Femur (tissue), 1 donor: ENCODE measurements at places on chromosomes 11 and 22.
A peak's percentile ranks its signal among the peaks of the same experiment; 100 is the strongest.

- no peak for DNase-seq
Observed at GRCh38 chr22:45094825-45095224, 68.9 kb upstream of the NUP50 start.

- DNase-seq: no peak
Observed at GRCh38 chr11:94046796-94047195, 25.6 kb downstream of the HEPHL1 start.

- no peak for DNase-seq
Observed at GRCh38 chr11:8095371-8095770, 14.4 kb downstream of the TUB start.

GRCh38 chr11:118438314-118438931, 2.1 kb downstream of the KMT2A start:
- DNase-seq: peak; percentile 85

- DNase-seq: no peak
Observed at GRCh38 chr11:61830237-61831105, 2.4 kb downstream of the FADS2 start.

GRCh38 chr11:1936781-1937615, 10.1 kb upstream of the MRPL23 start:
- DNase-seq: no peak

DNA sequence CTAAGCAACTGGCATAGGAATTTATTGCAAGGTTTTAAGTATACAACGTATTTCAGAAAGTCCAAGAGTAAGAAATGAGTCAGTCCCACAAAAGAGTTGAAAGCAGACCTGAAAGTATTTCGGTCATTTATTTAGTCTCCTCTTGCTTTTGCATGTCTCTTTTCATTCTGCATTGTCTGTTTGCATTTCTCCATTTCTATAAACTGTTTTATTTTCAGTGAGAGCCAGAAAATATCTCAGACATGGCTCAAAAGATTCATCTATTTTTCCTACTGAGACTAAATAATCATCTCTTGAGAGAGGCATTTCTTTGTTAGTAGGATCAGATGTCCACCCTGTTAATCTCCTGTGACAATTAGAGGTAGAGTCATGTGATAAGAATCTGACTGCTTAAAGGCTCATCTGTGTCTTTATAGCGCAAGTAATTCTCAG, 219.1 kb upstream of the CCDC179 start:
- no peak for DNase-seq

DNA sequence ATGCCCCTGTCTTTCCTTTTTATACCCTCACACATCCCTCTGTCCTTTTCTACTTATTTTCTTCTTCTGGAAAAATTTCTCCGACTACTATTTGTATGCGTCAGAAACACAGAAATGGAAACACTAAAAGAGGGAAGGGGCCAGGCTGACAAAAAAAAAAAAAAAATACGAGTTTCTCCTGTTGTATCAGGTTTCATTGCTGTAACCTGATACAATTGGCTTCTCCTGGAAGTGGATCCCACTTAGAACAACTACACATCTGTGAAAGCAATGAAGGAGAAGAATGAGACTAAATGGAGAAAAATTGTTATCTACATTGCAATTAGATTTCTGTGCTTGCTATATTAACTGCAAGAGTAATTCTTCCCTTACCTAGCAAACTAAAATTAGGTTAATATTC, 393.9 kb downstream of the GUCY1A2 start:
- DNase-seq: no peak

GRCh38 chr11:279040-279965, 1.1 kb downstream of the NLRP6 start:
- peak; percentile 23 for DNase-seq

GRCh38 chr11:72078477-72078876, 1.9 kb downstream of the NUMA1 start:
- DNase-seq: no peak

- DNase-seq: no peak
Observed at GRCh38 chr11:67285541-67286498, 3.3 kb upstream of the ANKRD13D start.

- no peak for DNase-seq
Observed at GRCh38 chr11:126403658-126404057, 48.2 kb downstream of the ST3GAL4 start.

DNA sequence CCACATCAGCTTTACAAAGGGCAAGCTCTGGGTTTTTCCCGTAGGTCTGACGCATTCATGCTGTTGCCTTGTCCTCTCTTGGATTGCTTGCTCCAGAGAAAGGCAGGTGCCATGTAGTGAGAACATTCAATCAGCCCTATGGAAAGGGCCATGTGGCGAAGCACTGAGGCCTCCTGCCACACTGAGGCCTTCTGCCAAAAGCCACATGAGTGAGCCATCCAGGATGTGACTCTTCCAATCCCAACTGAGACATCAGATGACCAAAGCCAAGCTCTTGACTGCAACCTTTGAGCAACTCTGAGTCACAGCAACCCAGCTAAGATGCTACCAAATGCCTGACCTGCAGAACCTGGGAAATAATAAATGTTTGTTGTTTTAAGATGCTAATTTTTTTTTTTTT, 9.0 kb upstream of the PANX3 start:
- DNase-seq: no peak

- DNase-seq: no peak
Observed at GRCh38 chr11:119056421-119056999, 495 bp downstream of the HYOU1 start.

DNA sequence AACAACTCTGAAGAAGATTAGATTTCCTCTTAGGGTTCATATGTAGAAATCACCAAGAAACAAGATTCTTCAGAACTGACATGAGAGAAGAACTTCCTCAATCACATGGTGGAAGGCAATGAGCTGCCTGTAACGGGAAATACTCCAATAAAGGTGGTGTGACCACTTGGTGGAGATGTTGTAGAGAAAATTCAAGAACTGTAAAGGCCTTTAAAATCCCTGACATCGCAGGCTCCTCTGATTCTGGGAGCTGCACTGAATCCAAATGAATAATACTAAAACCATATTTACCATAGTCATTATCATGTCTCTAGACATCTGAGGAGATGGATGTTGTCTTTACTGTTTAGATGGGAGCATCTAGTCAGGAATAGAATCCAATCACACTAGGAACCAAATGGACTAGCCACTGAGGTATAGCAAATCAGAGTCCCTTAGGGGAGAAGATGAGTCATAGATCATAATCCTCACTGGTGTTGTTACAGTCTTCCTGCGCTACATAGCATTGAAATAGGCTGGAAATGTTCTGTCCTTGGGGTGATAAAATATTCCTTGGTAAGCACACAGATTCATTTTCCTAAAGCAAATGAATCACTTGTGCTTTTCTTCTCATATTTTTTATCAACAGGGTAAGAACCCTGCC, 321.6 kb upstream of the TENM4 start:
- no peak for DNase-seq

DNA sequence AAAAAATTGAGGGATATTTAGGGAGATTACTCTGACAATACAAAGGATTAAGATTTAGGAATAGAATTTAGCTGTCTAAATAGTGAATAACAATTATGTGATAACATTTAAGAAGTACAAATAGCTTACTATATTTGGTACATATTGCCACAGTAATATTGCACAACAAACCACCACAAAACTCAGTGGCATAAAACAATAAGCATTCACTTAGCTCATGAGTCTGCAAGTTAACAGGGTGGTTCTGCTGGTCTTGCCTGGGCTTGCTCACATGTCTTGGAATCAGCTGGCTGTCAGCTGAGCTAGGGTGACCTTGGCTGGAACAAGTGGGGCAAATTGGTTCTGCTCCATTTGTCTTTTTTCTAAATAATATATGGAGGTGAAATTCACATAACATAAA, 115.1 kb downstream of the DCDC1 start:
- no peak for DNase-seq

DNA sequence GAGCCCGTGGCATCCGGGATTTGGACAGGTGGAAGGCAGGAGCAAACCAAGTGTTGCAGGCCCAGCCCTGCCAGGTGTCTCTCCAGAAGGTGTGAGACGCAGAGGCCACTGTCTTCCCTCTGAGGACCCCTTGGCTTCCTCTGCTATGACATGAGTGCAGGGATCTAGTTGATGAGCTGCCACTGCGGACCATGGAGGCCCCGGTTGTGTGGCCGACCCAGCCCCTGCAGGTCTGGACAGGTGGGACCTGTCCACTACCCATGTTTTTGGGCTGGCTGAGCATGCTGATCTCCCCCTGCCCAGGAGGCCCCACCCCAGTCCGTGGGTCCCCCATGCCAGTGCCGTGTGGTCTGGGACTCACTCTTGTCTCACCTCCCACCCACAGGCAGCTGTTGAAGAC, 22.9 kb downstream of the PRR5 start:
- no peak for DNase-seq

DNA sequence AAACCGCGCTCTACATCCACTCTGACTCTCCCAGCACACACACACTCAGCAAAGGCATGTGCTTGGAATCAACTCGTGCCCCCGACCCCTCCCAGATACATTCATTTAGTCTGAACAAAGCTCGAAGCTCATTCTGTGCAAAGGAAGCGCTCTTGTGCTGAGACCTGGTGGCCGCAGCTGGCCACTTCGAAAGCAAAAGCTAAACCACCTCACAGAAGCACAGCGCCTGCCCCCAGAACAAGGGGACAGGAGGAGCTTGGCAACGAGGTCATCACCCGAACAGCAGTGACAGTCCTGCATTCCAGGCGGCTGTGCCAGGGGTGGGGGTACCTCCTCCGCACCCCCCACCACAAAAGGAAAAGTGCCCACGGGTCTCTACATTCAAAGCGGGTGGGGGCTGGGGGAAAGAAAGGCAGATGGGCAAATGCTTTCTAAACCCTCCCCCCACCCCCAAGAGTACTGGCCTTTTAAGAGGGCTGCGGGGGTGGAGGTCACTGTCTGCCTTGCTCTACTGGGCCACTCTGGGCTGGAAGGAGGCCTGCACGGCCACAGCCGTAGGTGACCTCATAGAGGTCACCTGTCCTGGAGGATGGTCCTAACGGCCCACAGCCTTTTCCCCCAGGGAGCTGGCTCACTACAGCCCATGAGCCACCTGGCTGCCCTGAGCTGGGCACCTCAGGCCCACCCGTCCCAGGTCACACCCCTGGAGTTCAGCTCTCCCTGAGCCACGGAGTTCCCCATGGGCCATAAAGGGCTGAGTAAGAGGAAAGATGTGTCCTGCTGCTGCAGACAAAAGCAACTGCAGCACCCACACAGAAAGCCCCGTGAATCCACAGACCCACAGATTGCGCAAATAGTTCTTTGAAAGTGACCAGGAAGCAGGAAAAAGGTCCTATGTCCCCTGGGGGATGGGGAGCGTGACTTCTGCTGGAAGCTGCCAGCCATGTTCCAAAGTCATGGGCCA, 21.3 kb downstream of the CBX7 start:
- peak; percentile 16 for DNase-seq

DNA sequence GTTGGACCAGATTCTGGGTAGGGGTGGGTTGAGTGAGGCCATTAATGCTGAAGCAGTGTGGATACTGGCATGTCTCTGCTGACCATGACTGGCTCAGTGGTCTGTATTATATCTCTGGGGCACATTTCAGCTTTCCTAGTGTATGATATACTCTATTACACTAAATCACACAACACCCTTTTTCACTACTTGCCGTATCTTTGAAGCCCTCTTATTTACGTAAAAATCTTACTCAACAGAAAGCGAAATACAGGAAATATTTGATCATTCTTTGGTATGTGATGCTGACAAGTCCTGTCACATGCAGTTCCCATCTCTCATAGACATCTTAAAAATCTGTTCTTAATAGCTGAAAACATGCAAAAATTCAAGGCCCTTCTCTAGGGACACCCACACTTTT, 40.3 kb downstream of the OR5B17 start:
- DNase-seq: no peak

GRCh38 chr11:102776454-102776853, 4.0 kb downstream of the MMP10 start:
- DNase-seq: no peak

DNA sequence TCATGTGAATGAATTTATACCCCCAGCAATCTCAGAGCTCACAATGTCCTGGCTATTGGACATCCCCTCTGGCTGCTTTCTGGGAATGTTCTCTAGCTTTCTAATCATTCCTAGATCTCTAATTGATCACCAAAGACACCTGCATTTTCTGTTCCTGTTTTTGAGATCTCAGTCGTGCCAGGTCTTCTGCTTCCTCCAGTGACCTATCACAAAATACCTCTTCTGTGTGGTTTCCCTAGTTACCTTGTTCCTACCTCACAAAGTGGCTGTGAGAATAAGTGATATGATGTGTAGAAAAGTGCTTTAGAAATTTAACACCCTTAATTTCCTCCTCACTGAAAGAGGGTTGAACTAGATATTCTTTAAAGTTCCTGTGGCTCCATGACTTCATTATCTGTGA, 92.2 kb downstream of the LUZP2 start:
- DNase-seq: no peak

DNA sequence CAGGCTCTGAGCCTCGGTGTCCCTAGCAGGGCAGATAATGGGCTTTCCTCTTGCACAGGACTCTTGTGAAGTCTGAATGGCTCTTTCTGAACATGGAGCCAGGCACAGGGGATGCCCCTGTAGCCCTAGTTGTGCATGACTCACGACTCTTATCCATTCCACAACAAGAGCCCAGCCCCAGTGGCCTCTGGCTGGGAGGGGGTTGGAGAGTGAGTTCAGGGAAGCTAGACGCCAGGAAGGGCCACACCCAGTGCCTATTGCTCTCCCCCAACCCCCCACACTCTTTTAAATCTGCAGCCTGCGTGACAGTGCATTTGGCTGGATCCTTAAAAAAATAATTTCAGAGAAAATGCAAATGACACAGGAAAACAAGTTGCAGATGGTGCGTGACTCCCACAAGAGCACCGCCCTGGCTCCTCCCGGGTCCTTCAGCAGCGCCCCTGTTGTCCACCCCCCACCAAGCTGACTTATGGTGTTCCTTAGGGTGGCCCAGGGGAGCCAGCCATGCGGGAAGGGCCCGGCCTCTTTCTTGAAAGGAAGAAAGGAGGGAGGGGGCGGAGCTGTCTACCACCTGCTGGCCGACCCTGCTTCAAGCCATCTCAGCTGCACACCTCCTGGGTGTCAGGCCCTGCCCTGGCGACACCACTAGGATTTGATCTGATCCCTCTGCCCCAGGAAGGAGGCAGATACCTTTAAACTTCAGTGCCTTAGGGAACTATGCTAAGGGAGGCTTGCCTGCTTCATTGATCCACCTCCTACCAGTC, 74.7 kb downstream of the MN1 start:
- DNase-seq: peak; percentile 72

- no peak for DNase-seq
Observed at GRCh38 chr11:65782816-65783228, 2.0 kb upstream of the AP5B1 start.

GRCh38 chr22:37703906-37704305, 7.1 kb downstream of the TRIOBP start:
- DNase-seq: no peak

- no peak for DNase-seq
Observed at GRCh38 chr11:130318031-130318673, 3.4 kb upstream of the ZBTB44 start.

- no peak for DNase-seq
Observed at GRCh38 chr11:117188620-117189081, 10.1 kb downstream of the SIDT2 start.
